Tibial artery (tissue), 4 donors: ENCODE measurements at places on chromosomes 1 and 21.

DNA sequence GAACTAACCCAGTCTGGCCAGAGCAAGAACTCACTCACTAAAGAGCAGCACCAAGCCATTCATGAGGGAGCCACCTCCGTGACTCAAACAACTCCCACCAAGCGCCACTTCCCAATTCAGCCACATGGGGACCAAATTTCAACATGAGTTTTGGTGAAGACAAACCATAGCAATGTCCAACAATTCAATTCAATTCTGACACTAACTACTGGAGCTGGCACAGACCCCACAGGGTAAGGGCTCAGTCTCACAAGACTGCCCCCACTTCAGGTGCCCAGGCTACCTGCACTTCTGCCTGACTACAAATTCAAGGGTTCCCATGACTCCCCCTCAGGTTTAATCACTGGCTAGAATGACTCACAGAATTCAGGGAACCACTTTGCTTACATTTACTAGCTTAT is 48.8 kb upstream of the RAP1A start:
- no peak overlapping the region for H3K27ac ChIP-seq
- H3K27me3 ChIP-seq, result no peaks in the 10 kb centered on the region
- DNase-seq, result no peak
- H3K36me3 ChIP-seq, result no peaks in the 10 kb centered on the region

GRCh38 chr1:224879162-224879803 is 50.2 kb upstream of the DNAH14 start:
- DNase-seq, result no peak
- no peaks in the 10 kb centered on the region for H3K36me3 ChIP-seq
- H3K27ac ChIP-seq, result no peak overlapping the region
- no peaks in the 10 kb centered on the region for H3K27me3 ChIP-seq
- H3K4me3 ChIP-seq, result no peak overlapping the region

DNA sequence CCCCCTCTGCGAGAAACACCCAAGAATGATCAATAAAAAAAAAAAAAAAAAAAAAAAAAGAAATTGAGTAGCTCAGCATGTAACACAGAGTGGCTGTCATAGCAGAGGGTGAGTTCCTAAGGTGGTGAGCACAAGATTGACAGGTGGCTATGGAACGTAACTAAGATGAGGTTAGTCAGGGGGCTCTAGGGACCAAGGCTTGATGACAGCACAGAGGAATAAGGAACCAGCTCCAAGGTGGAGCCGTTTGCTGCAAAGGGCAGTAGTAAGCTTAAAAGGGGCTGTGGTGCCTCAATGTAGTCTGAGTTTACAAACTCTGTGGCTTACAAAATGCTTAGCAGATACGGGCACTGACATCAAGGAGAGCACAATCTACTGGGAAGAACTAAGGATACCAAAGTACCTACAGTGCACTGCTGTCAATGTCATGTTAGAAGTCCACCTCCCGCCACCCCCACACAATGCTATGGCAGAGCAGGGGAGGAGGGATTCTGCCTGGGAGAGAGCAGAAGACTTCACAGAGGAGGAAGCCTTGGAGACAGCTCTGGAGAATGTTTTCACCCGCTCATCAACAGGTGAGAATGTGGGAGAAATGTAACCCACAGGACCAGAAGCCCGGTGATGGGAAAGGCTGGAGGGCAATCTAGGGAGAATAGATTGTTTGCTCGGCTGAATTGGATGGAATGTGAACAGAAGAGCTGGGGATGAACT is 13.1 kb downstream of the IQGAP3 start:
- no peaks in the 10 kb centered on the region for H3K4me1 ChIP-seq
- no peaks in the 10 kb centered on the region for H3K36me3 ChIP-seq
- no peaks in the 10 kb centered on the region for H3K27me3 ChIP-seq

DNA sequence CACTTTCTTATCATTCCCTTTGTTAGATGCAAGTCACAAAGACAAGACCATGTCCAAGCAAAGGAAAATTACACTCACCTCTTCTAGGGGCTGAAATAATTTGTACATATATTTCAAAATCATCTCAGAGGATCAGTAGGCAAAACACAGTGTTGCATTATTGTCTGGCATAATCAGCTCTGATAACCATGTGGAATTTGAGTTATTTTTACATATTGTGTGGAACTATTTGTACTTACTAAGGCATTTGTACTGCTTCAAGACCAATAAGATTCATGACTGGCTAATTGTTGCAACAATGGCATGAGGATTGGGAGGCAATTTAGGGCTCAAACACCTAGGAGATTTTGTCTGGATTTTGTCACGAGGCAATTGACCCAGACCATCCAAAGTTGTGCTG is 1716.4 kb downstream of the BRINP3 start:
- H3K27ac ChIP-seq, result no peak overlapping the region
- no peak for DNase-seq
- H3K27me3 ChIP-seq, result no peaks in the 10 kb centered on the region
- H3K36me3 ChIP-seq, result no peaks in the 10 kb centered on the region
- H3K4me3 ChIP-seq, result no peak overlapping the region

DNA sequence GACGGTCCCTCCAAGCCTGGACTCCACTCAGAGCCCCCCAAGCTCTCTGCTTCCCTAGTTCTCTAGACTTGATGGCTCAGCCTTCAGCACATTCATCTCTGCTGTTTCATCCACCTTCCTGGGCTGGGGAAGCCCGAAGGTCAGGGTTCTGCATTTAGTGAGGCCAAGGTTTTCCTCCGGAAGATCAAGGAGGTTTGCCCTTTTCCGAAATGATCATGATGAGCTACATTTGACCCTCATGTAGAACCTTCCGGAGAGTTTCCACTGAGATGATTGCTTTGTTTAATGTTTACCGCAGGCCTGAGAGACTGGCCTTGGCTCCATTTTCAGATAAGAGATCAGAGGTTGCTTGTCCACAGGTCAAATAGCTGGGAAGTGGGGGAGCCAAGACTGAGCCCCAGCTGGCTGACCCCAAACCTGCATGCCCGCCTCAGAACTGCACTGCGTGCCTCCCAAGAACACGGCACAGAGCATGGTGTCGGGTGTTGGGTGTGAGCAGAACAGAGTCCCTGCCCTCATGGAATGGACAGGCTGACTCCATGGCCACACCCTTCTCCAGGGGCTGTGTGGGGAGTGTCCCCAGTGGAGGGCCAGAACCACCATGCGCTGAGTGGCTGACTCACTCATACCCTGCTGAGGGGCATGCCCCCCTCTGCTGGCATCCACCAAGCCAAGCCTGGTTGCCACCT is 200.8 kb upstream of the TMEM51 start:
- no peaks in the 10 kb centered on the region for H3K27me3 ChIP-seq
- no peak overlapping the region for H3K4me3 ChIP-seq
- DNase-seq, result no peak
- peak overlapping the region; percentile 25 for H3K27ac ChIP-seq
- no peaks in the 10 kb centered on the region for H3K4me1 ChIP-seq

GRCh38 chr1:32536117-32536516 is 3.1 kb upstream of the ZBTB8A start:
- no peaks in the 10 kb centered on the region for H3K36me3 ChIP-seq
- no peaks in the 10 kb centered on the region for H3K27me3 ChIP-seq
- H3K4me3 ChIP-seq, result no peak overlapping the region
- DNase-seq, result no peak
- no peak overlapping the region for H3K27ac ChIP-seq

GRCh38 chr1:226362361-226362760 is 45.5 kb downstream of the PARP1 start:
- H3K27me3 ChIP-seq, result no peaks in the 10 kb centered on the region
- no peak overlapping the region for H3K4me3 ChIP-seq
- no peak for DNase-seq
- no peaks in the 10 kb centered on the region for H3K4me1 ChIP-seq

DNA sequence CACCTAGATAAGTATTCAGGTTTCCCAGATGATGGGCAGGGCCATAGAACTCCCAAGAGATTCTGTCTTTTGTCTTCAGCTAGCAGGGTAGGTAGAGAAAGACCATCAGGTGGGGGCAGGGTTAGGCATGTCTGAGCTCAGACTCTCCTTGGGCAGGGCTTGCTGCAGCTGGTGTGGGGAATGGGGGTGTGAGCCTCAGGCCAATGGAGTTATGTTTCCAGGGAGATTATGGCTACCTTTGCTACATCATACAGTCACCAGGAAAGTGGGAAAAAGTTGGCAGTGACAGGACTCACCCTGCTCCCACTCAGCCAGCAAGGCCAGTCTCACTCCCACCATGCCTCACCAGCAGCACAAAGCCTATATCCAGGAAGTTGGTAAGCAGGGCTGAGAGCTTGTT is 77.8 kb downstream of the DRAM2 start:
- H3K27me3 ChIP-seq, result no peaks in the 10 kb centered on the region
- H3K27ac ChIP-seq, result no peak overlapping the region
- no peaks in the 10 kb centered on the region for H3K36me3 ChIP-seq
- no peaks in the 10 kb centered on the region for H3K4me1 ChIP-seq
- no peak overlapping the region for H3K4me3 ChIP-seq

GRCh38 chr1:50416150-50416527 is 7.1 kb downstream of the DMRTA2 start:
- H3K36me3 ChIP-seq, result no peaks in the 10 kb centered on the region
- no peak overlapping the region for H3K4me3 ChIP-seq
- no peak overlapping the region for H3K27ac ChIP-seq
- no peaks in the 10 kb centered on the region for H3K27me3 ChIP-seq

GRCh38 chr1:175158170-175158591 is 34.4 kb downstream of the KIAA0040 start:
- no peak overlapping the region for H3K4me3 ChIP-seq
- no peak overlapping the region for H3K27ac ChIP-seq
- peaks cover 24% of the 10 kb centered on the region for H3K36me3 ChIP-seq
- no peaks in the 10 kb centered on the region for H3K4me1 ChIP-seq
- no peaks in the 10 kb centered on the region for H3K27me3 ChIP-seq

DNA sequence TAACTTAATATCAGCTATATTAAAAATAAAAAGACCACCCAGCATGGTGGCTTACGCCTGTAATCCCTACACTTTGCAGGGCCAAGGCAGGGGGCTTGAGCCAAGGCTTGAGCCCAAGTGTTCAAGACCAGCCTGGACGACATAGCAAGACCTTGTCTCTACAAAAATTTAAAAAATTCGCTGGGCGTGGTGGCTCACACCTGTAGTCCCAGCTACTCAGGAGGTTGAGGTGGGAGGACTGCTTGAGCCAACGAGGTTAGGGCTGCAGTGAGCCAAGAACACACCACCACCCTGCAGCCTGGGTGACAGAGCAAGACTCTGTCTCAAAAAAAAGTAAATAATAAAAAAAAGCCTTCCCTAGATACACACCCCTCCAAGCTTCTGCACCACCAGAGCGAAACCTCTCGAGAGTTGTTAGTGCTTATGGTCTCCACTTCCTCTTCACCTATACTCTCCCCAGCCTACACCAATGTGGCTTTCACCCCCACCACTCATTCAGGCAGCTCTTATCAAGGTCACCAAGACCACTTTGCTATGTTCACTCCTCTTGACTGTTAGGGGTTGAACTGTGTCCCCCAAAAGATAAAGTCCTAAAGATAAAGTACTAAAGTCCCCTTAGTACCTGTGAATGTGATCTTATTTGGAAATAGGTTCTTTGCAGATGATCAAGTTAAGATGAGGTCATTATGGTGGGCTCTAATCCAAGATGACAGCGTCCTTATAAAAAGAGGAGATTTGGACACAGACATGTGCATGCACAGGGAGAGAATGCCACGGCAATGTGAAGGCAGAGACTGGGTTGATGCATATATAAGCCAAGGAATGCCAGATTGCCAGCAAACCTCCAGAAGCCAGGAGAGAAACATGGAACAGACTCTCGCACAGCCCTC is 6.8 kb upstream of the PPP1R15B start:
- no peak overlapping the region for H3K4me3 ChIP-seq
- no peak for DNase-seq
- peaks cover 10% of the 10 kb centered on the region for H3K36me3 ChIP-seq
- peak overlapping the region; percentile 91 for H3K27ac ChIP-seq

DNA sequence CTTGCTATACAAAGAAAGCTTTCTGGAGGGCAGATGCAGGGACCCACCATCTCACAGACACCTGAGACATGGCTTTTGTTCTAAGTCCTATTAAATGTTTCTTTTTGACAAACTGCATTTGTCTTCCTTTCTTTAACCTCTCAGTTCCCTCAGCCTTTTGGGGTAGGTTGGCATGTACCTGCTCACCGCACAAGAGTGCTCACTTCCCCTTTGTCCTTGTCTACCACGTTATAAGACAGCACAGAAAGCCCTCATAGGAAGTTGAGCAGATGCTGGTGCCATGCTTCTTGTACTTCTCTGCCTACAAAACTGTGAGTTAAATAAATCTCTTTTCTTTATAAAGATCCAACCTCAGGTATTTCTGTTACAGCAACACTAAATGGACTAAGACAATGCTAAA is 31.9 kb upstream of the RGS21 start:
- no peaks in the 10 kb centered on the region for H3K36me3 ChIP-seq

GRCh38 chr1:35431173-35431599 is 126.0 kb downstream of the KIAA0319L start:
- no peak overlapping the region for H3K4me3 ChIP-seq
- H3K36me3 ChIP-seq, result peaks cover 27% of the 10 kb centered on the region
- no peaks in the 10 kb centered on the region for H3K4me1 ChIP-seq
- no peaks in the 10 kb centered on the region for H3K27me3 ChIP-seq

GRCh38 chr1:95408507-95409136 is 174.6 kb downstream of the RWDD3 start:
- H3K36me3 ChIP-seq, result no peaks in the 10 kb centered on the region
- no peak for DNase-seq
- H3K4me1 ChIP-seq, result no peaks in the 10 kb centered on the region
- no peaks in the 10 kb centered on the region for H3K27me3 ChIP-seq

- peak; percentile 65 for DNase-seq
- H3K27ac ChIP-seq, result no peak overlapping the region
- no peak overlapping the region for H3K4me3 ChIP-seq
Measured at GRCh38 chr1:25711555-25712298, 88.3 kb upstream of the SELENON start.

- DNase-seq, result peak; percentile 80
- peak overlapping the region; percentile 95 for H3K27ac ChIP-seq
- no peaks in the 10 kb centered on the region for H3K36me3 ChIP-seq
- no peaks in the 10 kb centered on the region for H3K4me1 ChIP-seq
Measured at GRCh38 chr1:32701951-32702598, 495 bp downstream of the SYNC start.

DNA sequence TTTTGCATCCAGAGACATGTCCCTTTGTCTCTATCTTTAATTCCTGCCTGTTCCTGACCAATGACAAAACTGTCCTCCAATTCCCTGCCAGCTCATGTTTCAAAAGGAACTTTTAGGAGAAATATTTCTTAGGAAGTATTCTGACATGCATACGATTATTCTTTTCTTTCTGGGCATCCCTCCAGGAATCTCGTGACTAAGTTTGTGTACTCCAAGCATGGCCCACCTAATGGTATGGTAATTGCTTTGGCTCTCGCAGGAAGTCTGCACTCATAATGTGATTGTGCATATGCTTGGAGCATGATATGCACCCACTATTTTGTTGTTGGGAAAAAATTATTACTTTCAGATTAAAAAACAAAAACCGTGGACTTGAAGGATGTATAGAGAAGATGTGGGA is 256.4 kb downstream of the PRDM2 start:
- H3K36me3 ChIP-seq, result no peaks in the 10 kb centered on the region
- H3K27me3 ChIP-seq, result no peaks in the 10 kb centered on the region
- H3K27ac ChIP-seq, result no peak overlapping the region
- DNase-seq, result no peak
- no peak overlapping the region for H3K4me3 ChIP-seq
- H3K4me1 ChIP-seq, result no peaks in the 10 kb centered on the region

DNA sequence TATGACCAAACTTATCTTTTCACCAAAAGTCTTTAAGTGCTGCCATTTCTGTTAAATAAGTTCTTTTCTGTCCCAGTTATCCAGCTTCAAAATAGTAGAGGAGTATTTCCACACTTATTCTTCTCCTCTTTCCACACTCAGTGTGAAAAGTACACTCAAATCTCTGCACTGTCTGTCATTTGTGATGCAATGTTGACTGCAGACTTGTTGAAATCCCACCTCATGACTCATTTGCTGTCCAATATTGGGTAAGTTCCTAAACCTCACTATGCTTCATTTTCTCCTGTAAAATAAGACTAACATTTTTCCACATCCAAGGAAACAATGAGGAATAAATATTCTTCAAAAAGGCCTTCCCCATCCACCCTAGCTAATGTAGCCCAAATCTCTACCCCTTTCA is 17.5 kb downstream of the LRRIQ3 start:
- no peaks in the 10 kb centered on the region for H3K27me3 ChIP-seq
